ENCODE measurements at places on chromosomes 6 and 20.

GRCh38 chr6:73898599-73898998 lies 202.6 kb downstream of the CD109 start:
- DNase-seq, result no peak

GRCh38 chr20:52263757-52264156 lies 72.2 kb upstream of the ZFP64 start:
- no peak for DNase-seq

- no peak for DNase-seq
These were observed 5.2 kb upstream of the NRSN2 start for GRCh38 chr20:341682-342081.

DNA sequence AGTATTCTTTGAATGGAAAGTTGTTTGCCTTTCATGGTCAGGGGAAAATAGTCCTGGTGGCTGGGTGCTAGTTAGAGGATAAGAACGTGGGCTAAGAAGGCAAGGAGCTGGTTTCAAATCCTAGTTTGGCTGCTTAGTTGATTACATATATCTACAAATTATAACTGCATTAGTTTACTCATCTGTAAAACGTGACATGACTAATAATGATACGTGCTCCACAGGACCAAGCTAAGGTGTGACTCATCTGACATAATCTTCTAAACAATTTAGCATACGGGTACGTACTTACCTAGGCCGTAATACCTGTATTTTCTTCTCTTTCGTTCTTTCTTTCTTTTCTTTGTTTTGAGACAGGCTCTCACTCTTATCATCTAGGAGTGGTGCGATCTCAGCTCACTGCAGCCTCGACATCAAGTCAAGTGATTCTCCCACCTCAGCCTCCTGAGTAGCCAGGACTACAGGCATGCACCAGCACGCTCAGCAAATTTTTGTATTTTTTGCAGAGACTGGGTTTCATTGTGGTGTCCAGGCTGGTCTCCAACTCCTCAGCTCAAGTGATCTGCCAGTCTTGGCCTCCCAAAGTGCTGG lies 1274.2 kb upstream of the GJE1 start:
- DNase-seq, result no peak

GRCh38 chr6:13159300-13159699 lies 169.0 kb downstream of the TBC1D7 start:
- no peak for DNase-seq

GRCh38 chr6:139627091-139627490 lies 252.6 kb upstream of the CITED2 start:
- no peak for DNase-seq

DNA sequence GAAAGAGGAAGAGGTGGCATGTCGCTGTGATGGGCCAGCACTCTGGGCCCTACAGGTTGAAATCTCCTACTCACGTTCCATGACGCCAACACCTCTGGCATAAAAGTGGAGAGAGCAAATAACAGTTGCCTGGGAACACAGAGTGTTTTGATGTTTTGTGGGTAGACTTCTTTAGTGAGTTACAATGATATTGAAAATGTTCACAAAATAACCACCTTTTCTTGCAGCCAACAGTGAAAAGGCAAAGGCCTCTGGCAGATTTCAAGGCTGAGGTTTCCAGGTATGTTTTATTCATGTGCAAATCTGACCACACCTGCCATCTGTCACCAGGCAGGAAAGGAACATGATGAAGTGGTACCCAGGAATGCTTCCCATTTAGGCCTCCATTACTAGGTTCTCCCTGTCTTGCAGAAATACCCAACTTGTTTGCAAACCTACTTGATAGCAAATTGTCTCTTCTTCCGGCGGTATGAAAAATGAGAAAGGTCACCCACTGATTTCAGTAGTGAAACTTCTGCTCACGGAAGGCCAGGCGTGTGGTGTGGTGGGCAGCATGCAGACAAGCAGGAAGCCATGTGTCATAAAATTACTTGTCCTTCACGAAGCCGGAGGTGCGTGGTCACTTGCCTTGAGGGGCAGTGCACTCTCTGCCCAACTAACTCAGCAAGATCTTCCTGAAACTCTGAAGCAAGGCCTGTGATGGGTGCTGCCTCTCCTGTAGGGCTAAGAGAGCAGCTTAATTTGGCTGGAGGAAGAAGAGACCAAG lies 299.1 kb upstream of the PRDM1 start:
- DNase-seq, result no peak

DNA sequence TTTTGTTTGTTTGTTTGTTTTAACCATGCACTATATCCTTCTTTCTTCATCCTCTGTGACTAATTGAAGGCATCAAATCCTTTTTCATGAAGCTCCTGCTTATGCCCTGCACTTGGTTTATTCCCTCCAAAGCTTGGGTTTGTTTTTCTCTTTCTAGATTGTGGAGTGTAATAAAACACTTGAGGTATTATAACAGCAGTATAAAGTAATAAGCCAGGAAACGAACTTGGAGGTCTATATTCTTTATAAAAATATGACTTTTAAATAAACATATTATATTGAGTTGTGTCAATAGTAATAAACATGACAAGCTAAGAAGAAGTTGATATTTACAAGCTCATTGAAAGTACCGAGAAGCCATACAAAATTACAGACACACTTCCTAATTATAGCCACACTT lies 659.4 kb downstream of the RFPL4B start:
- DNase-seq, result no peak

DNA sequence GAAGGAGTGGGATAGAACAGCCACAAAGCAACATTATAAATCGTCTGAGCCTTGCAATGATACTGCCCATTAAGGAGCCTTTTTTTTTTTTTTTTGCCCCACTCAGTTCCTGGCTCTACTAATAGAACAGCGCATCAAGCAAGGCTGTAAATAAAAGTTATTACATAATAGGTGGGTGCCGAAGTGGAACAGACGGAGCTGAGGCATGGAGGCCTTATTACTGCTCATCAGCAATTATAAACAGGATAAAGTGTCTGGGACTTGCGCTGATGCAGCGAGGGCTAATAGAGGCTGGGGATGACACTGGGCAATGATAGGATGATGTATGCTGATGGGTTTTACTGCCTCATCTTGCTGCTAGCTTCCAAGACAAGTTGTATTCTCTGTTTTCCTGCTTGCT lies 272.1 kb downstream of the ZFAND3 start:
- no peak for DNase-seq

GRCh38 chr20:49589747-49590146 lies 21.8 kb upstream of the PTGIS start:
- DNase-seq, result no peak

DNA sequence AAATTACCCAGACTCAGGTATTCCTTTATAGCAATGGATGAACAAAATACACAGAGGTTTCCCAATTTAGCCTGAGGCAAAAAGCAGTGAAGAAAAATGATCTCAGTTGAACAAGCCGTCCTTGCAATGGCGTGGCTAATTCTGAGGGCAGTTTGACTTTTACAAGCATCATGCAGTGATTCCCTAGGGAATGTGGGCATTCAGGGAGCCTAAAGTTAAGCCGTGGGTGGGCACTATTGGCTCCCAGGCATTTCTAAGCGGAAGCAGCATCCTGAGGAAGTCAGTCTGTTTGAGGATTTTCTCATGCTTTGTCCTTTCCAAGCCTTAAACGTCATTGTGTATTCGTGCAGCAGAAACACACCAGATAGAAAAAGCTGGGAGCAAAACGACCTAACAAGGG lies 133.9 kb downstream of the MYLK4 start:
- no peak for DNase-seq

DNA sequence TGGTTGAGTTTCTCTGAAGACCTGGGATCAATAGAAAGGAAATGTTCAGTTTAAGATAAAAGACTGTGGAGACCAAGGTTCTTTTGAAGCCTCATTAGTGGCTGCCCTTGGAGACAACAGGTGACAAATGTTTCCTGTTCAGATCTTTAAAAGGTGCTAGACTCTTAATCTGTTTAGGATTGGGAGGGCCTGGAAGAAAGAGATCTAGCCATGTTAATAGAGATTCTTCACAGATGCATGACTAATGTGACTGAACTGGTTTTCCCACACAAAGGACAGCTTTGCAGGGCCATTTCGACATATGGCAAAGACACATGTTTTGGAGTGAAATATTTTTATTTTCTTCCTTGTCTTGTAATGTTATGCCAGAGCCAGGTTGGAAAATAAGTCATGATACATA lies 82.2 kb downstream of the WDR27 start:
- DNase-seq, result no peak

- DNase-seq, result no peak
These were observed 7.3 kb upstream of the COL9A1 start for GRCh38 chr6:70310063-70310694.

DNA sequence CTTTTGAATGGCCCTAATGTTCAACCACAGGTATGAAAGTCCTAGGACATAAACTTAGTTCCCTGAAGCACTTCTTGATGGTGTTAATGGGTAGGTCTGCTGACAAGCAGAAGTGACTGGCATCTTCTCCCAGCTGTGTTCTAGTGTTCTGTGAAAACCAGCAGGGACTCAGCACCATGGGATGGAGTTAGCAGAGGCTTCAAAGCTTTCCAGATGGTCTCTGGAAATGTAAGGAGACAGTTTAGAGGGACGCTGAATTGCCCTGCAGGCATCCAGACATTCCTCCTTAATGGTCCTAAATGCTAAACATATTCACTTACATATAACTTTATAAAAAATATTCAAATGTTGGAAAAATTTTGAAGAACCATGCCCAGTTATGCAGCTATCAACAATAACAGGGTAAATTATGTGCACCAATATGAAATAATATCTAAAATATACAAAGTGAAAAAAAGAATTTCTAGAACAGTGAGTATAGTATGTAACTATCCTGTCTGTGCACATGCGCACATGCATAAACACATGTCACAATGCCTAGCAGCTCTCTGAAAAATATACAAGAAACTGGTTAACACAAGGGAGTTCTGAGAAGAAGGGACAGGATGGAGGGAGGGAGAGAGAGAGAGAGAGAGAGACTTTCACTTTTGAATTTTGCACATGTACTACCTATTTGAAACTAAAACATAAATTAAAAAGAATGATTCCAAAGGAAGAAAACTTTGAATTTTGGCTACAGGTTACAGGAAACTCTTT lies 87.2 kb downstream of the PRDM1 start:
- no peak for DNase-seq

- no peak for DNase-seq
These were observed 73.4 kb downstream of the ISM1 start for GRCh38 chr20:13294522-13294921.

DNA sequence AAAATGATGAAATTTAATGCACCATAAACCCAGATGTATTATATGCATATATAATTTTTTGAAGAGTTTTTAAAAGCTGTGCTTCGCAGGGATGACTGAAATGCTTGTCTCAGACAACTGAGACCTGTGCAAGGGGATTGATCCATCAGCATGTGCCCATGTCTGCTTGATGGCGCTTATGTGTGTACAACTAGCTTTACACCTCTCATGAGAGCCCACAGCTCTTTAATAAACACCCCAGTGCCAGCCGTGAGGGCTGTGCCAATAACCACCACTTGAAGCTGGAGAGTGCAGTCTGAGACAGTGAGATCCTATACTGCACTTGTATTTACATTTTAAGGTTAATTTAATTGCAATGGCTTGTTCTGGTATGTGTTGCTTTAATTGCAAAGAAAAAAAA lies 225.5 kb downstream of the BCKDHB start:
- peak; percentile 75 for DNase-seq

DNA sequence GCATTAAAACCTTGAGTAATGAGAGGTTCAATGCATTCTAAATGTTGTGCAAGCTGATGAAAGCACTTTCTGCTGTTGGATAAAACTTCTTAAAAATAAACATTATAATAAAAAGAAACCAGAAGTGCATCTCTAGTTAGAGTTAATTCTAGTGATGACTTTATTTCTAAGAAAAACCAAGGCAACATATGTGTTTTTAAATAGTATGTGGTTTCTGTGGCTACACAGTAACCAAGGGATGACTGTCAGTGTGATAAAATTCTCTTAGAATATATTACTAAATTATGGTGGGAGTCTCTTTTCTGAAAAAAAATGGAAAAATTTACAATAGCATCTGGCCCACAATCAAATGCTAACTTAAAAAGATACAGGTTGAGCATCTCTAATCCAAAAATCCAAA lies 117.0 kb downstream of the ME1 start:
- no peak for DNase-seq

DNA sequence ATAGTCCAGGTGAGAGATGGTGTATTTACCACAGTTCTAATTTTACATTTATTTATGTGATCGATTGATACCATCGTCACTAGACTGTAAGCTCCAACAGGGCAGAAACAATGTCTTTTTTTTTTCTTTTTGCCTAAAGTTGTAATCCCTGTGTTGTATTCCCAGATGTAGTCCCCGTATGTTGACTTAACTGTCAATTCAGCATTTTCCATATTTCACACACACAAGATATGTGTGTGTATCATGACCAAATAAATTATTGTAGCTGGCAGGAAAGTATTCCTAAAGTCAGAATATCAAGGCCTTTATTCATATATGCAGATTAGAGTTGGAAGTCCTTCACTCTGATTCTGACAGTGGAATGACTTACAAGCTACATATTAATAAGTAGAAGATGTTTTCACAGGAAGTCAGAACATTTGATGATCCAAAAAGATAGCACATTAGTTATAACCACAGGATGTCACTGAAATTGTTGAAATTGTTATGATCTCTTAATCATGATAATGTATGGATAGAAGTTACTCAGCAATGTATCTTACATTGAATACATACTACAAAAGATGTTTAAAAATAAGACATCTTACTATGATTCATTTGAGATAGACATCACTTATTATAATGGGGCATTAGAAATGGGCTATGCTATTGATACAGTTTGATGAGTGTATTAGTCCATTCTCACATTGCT lies 10.6 kb downstream of the RNF182 start:
- no peak for DNase-seq

- no peak for DNase-seq
These were observed 988 bp downstream of the TIAM2 start for GRCh38 chr6:154996016-154996590.

DNA sequence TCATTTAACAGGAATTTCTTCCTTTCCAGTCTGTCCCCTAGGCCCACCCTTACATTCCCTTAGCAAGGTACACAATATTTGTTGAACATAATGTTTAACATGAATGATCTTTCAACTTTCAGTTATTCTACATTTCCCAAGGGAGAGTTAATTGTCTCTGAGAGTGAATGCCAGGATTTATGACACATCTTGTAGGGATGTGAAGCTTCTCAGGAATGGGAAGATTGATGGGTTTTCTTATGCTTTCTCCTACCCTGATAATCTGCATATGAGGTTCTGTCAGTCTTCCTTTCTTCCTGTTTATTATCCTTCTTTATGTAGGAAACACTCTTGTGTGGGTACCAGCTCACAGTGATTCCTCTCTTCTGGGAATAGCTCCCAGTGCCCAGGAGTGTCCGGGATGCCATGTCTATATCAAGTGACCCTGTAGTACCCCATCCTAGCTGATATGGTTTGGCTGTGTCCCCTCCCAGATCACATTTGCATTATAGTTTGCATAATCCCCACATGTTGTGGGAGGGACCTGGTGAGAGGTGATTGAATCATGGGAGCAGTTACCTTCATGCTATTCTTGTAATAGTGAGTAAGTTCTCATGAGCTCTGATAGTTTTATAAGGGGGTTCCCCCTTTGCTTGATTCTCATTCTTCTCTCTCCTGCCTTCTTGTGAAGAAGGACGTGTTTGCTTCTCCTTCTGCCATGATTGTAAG lies 7.1 kb upstream of the FYN start:
- DNase-seq, result no peak

GRCh38 chr20:34475979-34476736 lies 40.1 kb upstream of the DYNLRB1 start:
- DNase-seq, result no peak
